ENCODE measurements at places on chromosomes 6 and 20.

- no peak for DNase-seq
These were observed 43.4 kb downstream of the NHSL1 start for GRCh38 chr6:138455746-138456400.

GRCh38 chr6:118649918-118650581 lies 1.3 kb downstream of the CEP85L start:
- DNase-seq = no peak

- DNase-seq = no peak
These were observed 88.9 kb downstream of the HIVEP1 start for GRCh38 chr6:12101048-12101447.

DNA sequence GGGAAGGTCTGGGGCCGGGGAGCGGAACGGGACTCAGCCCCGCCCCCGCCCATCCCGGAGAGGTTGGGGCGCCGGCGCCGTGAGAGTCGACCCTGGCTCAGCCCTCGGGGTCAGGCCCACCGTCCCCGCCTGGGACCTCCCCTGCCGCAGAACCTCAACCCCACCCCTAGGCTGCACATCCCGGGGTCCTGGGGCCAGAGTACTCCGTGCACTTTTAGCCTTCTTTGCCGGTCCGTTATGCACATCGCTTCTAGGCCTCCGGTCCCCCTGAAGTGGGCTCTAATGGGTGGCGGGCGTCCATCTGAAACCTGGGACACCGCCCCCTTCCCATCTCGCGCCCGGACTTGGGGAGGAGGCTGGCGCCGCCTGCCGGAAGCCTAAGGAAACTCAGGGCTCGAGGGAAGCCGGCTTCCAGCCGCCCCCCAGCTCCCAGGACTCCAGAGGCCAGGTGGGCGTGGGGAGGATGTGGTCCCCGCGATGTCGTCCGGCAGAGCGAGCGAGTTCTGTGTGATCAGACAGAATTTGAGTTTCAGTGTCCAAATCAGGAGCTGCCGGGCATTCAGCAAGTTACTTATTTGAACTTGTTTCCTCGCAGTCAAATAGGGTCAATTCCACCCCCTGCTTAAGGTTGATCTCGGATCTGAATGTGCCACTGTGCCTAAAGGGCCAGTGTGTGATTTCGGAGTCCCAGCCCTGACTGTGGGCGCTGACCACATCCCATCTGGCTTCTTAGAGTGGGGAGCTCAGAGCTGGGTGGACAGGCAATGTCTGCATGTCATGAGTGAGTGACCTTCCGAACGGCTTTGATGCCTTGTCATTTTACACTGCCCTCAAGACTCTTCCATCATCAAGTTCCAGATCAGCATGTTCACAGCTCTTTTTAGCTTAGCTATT lies 47.6 kb downstream of the CPXM1 start:
- peak; percentile 53 for DNase-seq

- no peak for DNase-seq
These were observed 3.0 kb upstream of the TMEM14C start for GRCh38 chr6:10719964-10720264.

- DNase-seq = no peak
These were observed 71.4 kb upstream of the MLN start for GRCh38 chr6:33875141-33875581.

GRCh38 chr6:167736486-167737204 lies 90.1 kb upstream of the AFDN start:
- no peak for DNase-seq

DNA sequence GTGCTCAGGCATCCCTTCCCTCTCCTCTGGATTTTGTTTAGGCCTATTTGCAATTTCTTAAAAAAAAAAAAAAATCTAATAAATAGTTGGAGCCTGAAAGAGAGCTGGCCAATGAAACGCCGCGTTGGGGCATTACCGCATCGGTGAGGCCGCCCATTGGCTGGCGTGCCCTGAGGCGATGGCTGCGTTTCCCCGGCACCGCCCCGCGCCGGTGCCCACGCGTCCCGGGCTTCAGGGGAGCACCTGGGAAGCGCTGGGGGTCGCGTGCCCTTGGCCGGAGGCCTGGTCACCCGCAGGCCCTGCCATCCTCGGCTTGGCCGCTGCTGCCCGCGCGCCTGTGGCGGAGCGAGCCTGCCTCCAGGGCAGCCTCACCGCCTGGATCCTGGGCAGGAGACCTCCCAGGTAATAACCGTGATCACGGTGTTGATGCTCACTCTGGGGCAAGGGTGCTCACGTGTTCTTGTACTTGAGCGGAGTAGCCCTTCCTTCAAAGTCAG lies 155.4 kb downstream of the NRN1 start:
- peak; percentile 72 for DNase-seq

DNA sequence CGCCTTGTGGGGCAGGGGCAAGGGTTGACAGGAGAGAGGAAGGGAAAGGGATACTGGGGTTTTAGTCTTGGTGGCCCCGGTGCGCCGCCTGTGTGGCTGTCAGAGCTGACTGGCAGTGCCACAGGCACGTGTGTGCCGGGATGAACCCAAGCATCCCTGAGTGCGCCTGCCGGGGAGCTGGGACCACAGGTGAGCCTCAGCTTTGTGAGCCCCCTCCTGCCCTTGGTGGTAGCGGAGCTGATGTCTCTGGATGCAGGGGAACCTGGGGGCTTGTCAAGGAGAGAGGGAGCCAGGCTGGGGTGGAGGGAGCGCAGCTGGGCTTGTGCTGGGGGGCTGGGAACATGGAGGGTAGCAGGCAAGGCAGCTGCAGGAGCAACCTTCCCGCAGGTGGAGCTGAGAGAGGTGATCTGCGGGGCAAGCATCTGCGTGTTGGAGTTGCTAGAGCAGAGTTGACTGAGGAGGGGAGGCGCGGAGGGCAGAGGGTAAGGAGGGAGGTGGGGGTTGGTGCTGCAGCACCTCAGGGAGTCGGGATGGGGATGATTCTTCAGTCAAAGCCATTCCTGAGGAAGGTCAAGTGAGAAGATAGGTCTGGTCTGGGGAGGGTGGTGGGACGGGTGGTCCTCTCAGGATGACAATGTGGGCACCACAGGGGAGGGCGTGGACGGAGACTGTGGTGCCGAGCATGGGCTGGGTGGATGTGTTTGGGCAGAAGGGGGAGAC lies 28.1 kb downstream of the PYGB start:
- DNase-seq = no peak

DNA sequence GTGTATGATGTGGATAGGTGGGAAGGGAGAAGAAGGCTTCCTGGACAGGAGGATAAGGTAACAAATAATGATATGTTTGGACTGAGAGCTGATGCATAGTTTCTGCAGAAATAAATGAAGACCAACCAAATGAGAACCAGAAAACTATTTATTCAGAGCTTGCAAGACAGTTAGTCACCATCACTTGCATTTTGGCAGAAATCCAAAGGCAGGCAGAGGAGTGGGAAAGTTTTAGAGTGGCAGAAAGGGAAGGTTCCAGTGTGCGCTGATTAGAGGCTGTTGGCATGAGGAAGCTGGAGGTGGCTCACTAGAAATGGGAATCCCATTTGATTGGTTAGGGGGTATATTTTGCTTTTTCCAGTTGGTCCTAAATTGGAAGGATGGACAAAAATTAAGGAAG lies 13.0 kb upstream of the F13A1 start:
- no peak for DNase-seq

- DNase-seq = peak; percentile 55
These were observed at the start of gene TEAD3 for GRCh38 chr6:35496841-35497570. Gene TEAD3 (minus strand): TSS chr6:35497079.

- no peak for DNase-seq
These were observed 28.9 kb upstream of the RIPK1 start for GRCh38 chr6:3039384-3039783.

DNA sequence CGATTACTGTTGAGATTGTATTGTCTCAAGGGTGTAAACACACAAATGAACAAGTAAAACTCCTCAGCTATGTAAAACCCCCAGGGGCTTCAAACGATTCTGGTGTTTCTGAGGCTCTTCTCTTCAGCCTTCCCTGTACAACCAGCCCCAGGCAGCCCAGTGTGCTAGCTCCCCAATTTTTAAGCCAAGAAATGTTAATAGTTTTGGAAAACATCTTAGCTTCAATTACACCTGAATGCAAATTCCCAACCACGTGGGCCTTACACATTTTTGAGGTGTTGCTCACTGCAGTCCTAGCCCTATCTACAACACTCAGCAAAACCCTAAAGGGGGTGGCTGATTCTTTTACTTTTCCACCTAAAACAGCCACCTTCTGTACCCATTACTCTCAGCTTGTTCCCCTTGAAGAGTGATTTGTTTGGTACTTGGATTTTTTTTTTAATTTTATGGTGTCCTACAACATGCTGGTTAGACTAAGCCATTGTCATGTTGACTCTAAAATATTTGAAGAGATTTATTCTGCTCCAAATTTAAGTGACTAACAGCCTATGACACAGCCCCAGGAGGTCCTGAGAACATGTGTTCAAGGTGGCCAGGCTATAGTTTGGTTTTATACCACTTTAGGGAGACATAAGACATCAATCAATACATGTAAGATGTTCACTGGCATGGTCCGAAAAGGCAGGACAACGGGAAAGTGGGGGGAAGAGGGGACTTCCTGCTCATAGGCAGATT lies 48.7 kb downstream of the ADAT2 start:
- no peak for DNase-seq

DNA sequence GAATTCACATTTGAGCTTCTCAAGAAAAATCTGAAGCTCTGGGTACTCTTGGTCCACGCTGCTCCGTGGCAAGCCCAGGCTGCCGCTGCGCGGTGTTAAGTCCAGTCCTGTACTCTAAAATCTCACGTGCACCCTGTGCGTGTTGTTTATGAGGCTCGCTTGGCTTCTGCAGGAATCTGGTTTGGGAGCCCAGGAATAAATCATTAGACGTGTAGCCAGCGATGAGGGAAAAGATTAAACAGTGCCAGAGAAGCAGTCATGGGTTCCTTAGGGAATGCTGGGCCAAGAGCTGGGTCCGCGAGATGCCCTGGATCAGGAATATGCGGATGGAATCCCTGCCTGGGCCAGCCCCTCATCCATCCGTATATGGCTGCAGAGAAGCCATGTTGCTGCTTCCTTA lies 87.3 kb downstream of the KCNB1 start:
- DNase-seq = no peak

- no peak for DNase-seq
These were observed 12.1 kb downstream of the MYB start for GRCh38 chr6:135193221-135193620.

DNA sequence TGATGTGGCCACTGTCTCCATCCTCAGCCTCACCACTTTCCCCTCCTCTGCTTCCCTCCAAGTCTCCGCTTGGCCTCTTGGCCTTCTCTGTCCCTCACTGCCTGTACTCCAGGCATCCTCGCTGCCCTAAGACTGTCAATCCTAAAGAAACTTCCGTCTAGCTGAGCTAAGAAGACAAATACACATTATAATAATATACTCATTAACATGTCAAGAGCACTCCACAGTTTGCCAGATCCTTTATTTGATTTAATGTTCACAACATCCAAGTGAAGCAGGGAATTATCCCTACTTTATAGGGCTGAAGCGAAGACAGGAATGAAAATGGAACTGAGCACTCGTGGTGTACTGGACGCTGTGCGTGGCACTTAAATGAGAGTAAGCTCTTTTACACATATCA lies 72.4 kb upstream of the SLC22A23 start:
- DNase-seq = no peak

DNA sequence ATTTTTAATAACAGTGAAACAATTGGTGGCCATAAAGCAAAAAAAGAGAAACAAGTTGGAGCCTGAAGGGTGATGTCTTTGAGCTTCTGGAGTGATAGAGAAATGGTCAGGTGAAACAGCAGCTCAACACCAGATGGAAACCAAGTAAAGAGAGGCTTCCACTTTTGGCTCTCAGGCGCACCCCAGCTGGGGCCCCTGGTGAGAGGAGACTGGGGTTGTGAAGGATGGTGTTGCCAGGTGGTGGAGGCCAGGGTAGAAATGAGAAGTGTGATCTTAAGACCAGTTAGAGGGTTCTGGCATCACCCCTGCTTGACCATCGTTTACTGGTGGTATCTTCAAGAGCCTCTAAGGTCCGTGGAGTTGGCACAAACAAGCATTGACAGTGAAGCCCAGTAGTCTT lies 126.0 kb upstream of the AKIRIN2 start:
- no peak for DNase-seq

GRCh38 chr6:129872586-129872985 lies 11.5 kb upstream of the TMEM244 start:
- DNase-seq = no peak

DNA sequence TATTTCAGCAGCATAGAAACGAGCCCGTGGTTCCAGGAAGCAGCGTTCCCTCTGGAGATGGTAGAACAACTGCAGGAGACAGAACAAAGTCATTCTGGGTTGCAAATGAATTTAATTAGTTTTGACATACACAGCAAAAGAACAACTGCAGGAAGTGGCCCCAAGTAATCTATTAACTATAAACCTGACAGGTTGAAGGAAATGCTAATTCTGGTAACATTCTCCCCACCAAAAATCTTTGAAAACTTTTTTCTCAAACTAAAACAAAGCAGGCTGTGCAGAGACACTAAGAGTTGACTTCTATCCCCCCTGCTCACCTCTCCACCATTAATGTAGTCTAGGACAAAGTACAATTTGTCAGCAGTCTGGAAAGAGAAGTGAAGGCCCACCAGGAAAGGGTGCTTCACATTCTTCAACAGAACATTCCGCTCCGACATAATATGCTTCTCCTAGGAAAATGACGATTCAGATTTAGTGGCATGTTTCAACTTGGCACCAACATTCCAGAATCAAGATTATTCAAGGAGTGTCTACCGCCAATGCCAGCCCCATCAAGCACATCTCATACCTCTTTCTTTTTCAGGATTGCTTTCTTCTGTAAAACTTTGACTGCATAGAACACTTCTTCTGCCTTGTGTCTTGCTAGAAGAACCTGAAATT lies 120.4 kb upstream of the SLC2A12 start:
- no peak for DNase-seq

- DNase-seq = no peak
These were observed 572 bp upstream of the ZDHHC14 start for GRCh38 chr6:157380458-157380778.

- DNase-seq = no peak
These were observed 30.3 kb upstream of the SERPINB1 start for GRCh38 chr6:2871953-2872352.

DNA sequence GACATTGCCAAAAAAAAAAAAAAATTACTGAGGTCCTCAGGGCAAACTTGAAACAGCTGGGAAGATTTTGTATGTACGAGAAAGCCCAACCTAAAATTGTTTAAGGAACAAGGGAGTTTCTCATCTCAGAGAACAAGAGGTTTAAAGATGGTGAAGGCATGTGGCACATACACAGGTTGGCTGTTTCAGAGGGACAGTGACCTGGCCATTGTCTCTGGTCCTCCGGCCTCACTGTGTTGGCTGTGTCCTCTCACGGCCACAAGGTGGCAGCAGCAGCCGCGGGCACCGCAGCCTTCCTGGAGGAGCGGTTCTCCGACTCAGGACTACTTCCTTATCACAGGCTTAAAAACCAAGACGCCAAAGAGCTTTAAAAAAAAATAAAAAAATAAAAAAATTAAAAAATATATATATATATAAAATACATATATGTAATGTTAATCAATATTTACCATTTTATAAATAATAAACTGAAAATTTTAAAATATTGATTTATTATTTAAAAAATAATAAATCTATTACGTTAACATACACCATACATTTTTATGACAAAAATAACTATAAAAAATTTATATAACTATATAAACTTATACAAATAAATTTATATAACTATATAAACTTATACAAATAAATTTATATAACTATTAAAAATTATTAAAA lies 52.8 kb downstream of the GTF2H5 start:
- DNase-seq = peak; percentile 78

- no peak for DNase-seq
These were observed 4.5 kb downstream of the ACSS1 start for GRCh38 chr20:25053255-25054031.

GRCh38 chr6:164133095-164133494 lies 718.6 kb downstream of the QKI start:
- no peak for DNase-seq

All from activated naive CD8-positive, alpha-beta T cell treated with anti-CD3 and anti-CD28 coated beads, Interleukin-2, amount 50 U/mL, for 24 hours (primary cell).